ENCODE measurements at places on chromosomes 7 and 10.

DNA sequence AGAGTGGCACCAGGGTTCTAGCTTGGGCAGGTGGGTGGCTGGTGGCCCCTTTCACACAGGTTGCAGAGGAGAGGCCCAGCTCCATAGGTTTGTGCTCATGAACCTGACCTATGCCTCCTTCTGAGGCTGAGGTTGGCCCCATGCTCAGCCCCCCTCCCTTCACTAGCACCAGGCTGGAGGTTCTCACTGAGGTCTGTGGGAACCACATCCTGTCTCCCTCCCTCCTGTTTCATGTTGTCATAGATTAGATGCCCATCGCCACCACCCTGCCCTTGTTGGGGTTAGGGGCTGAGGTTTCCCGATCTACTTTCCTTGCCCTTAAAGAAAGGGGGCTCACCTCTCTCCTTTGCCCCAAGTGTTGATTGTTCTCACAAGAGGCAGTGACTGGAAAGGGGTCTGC lies 14.7 kb downstream of the NEUROG3 start:
- no peak for DNase-seq

- DNase-seq = no peak
Measured at GRCh38 chr10:111739125-111739873, 444.3 kb downstream of the GPAM start.

DNA sequence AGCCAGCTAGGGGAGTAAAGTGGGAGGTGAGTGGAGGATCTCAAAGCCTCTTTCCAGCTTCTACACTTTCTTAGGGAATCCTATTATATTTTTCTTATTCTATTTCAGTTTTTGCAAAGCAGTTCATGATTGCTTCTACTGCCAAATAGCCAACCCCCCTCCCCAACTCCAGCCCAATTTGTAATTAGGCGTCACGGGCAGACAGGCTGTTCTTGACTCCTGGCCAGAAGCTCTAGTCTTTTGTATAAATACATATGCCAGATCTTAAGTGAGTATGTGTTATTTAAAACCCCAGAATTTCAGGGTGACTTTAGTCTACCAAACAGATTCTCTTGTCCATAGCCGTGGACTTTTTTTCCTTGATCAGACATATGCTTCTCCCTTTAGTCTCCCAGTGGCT lies 255.2 kb downstream of the BUB3 start:
- no peak for DNase-seq

DNA sequence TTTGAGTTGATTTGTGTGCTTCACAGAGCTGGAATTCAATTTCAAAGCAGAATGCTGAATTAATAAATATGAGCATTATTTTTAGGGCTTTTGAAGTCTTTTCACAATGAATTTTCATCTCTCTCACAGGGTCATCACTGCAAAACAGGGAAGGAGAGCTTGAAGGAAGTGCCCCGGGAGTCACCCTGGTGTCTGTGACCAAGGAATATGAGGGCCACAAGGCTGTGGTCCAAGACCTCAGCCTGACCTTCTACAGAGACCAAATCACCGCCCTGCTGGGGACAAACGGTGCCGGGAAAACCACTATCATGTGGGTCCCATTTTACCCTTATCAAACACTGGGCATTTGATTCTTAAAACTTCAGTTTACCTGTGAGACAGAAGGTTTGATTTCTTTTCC lies 217.7 kb downstream of the ABCA13 start:
- no peak for DNase-seq

GRCh38 chr7:27459731-27460053 lies 203.0 kb downstream of the HIBADH start:
- DNase-seq = no peak

- DNase-seq = no peak
Measured at GRCh38 chr7:37144423-37144822, 304.2 kb downstream of the ELMO1 start.

DNA sequence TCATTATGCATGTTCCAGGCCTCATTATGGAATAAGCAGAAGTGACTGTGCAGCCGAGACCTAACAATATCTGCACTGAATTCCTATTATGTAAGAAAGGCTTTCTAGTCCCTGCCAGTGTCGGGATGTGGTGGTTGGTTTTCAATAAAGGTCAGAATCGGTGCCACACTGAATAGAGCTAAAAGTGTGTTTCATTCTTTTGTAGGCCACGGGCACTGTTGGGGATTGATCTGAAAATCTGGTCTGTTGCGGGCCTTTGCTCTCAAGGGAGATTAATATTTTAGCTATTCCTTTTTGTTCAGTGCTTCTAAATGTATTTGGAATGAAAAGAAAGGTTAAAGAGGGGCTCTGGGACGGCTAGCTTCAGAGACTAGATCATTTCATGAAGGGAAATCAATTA lies 559.4 kb upstream of the GALNT17 start:
- DNase-seq = no peak

DNA sequence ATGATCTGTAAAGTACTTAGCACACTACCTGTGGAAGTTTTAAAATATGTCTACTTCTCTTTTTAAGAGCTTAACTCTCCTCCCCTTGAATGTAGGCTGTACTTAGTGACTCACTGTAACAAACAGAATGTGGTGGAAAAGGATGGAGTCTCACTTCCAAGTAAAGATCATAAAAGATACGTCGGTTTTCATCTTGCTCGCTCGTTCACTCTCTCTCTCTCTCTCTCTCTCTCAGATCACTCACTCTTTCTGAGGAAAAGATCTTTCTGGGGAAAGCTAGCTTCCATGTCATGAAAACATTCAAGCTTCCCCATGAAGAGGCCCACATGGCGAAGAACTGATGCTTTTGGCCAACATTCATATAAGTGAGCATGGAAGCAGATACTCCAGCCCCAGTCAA lies 5.5 kb downstream of the CHUK start:
- DNase-seq = no peak

DNA sequence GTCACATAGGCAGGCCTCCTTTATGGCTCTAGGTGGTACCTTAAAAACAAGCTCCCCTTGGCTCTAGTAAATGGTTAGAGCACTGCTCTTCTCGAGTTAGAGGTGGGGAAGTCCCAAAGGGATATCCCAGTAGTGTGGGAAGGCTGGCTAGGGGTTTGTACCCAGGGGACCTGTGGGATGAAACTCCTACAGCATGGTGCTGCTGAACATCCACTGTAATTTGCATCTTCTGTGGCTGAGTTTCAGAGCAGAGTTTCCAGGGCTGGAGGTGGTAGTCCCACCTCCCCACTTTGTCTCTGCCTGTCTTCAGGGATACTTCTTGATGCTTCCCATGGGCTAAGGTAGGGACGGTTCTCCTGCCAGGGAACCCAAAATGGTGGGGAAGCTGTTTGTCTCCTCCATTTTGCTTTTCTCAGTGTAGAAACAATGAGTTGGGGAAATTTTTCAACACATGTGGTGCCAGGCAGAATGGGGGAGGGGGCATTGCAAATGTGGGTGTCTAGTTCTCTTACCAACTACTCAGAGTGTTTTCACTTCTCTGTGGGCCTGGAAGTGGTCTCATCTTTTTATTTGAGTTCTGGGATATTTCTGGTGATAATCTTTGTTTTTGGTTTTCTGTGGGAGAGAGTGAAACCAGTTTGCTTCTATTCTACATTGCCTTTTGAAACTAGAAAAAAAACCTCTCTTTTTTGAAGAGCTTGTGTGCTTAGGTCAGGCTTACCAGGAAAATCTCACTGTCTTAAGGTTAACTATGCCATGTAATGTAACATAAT lies 36.3 kb downstream of the SCART1 start:
- no peak for DNase-seq

DNA sequence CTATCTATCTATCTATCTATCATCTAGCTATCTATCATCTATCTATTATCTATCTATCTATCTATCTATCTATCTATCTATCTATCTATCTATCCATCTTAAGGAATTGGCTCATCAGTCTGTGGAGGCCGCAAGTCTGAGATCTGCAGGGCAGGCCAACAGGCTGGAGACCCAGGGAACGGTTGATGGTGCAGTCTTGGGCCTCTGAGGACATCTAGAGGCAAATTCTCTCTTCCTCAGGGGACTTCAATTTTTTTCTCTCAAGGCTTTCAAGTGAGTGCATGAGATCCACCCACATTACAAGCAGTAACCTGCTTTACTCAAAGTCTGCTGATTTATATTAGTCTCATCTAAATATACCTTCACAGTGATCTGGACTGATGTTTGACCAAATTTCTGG lies 197.0 kb downstream of the GLRX3 start:
- DNase-seq = no peak

DNA sequence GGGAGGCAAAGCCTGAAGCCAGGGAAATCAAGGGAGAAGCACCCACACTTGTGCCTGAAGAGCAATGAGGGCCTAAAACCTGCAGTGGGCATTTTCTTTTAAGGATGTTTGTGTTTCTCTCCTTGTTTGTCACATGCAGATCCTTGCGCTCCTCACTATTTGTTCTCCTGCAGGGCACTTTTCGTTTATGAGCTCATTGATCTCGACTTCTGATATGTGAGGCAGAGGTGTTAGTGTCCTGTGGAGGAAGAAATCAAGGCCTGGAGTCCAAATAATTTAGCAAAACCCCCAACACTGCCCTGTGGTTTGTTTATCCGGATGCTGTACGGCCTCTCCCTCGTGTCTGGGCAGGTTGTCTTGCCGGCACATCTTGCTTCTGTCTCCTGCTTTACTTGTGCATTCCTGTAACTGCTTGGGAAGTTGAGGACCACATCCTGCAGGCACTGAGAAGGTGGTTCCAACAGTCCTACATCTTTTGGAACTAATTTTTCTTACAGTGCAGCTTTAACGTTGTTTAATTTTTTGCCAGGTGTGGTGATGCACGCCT lies 13.7 kb downstream of the UBE3C start:
- no peak for DNase-seq

DNA sequence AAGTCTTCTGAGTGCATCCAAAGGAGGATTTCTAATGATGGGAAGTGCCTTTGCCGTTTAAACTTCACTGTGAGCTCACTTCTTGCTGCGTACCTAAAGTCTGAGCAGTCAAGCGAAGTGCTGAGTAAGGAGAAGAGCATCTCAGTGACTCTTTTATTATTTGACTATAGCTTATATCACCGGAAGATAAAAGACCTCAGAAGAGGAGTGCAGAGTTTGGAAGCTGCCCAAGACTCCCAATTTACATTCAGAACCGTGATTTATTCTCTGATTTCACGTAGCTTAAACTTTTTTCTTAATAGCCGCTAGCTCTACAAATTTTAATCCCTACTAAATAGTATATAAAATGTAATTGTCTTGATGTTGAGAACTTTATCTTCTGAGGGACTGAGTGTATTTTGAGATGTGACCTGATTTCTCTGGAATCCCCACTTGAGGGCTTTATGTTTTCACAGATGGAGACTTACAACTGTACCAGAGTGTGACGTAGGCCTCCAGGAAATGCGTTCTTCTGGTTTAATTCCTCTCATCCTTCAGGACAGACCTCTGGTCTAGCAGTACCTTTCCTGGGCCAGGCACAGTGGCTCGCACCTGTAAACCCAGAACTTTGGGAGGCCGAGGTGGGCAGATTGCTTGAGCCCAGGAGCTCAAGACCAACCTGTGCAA lies 51.1 kb downstream of the CAMK1D start:
- DNase-seq = no peak

- peak; percentile 9 for DNase-seq
Measured at GRCh38 chr10:49605216-49605938, 4.7 kb upstream of the SLC18A3 start.

DNA sequence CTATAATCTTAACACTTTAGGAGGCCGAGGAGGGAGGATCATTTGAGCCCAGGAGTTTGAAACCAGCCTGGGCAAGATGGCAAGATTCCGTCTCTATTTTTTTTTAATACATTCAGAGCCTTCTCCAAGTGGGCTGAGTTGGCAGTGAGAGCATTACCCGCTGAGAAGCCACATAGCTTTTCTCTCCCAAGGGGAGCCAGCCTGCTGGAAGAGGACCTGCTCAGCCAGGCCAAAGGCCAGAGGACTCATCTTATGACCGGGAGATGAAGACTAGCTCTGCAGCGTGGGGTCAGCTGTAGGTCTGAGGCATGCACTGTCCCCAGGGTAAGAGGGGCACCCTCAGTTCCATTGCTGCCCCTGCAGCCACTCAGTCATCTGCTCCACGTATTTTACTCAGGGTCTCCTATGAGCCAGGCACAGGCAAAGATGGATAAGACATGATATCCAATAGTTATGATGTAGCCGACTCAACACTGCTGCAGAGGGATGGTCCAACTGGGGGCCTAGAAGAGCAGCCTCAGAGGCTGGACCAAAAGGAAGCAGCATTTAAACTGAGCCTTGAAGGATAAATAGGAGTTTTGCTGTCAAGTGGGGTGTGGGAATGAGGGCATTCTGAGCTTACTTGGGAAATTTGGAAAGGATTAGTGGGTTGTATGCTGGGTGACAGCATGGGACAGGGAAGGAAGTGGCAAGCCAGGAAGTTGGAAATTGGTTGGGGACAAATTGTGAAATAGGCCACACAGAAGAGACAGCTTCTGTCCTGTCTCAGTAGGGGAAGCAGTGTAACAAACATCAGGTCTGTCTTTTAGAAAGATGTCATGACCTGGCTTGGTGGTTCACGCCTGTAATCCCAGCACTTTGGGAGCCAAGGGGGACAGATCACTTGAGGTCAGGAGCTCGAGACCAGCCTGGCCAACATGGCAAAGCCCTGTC lies 1.6 kb upstream of the MARVELD1 start:
- no peak for DNase-seq

GRCh38 chr10:24806262-24806661 lies 82.6 kb upstream of the ARHGAP21 start:
- DNase-seq = no peak

DNA sequence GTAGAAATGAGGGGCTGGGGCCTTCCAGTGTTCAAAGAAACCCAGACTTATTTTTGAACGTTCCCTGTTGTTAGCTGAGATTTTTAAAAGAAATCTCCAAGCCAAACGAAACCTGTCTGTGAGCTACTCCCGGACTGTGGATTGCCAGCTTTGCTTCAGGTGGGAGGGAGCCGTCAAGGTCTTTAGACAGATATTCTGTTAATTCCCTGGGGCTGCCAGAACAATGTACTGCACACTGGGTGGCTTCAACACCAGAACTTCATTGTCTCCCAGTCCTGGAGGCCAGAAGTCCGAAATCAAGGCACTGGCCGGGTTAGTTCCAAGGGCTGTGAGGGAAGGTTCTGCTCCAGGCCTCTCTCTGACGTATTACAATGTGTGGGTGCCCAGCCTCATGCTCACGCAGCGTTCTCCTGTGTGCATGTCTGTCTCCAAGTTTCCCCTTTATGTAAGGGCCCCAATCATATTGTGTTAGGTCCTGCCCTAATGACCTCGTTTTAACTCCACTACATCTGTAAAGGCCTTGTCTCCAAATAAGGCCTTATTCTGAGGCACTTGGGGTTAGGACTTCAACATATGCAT lies 60.0 kb upstream of the GJD4 start:
- DNase-seq = no peak

Data from H7 (cell line).